EH (cell line): ENCODE measurements at places on chromosomes 16 and 17.
A peak's percentile ranks its signal among the peaks of the same experiment; 100 is the strongest.

DNA sequence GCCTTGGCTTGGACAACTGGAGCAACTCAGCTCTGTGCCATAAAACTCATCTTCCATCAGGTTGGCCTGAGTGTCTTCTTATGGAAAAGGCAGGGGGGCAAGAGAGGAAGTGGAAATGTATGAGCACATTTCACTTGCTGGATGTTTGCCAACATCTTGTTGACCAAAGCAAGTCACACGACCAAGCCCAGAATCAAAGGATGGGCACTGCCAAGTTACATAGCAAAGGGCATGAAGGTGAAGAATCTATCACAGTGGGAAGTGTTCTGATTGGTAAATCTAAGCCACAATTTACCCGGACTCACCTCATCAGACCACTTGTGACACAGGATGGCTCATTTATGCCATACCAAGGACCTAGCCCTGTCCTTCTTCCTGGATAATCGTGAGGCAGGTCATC is 310.5 kb upstream of the IRX5 start:
- no peak for DNase-seq

DNA sequence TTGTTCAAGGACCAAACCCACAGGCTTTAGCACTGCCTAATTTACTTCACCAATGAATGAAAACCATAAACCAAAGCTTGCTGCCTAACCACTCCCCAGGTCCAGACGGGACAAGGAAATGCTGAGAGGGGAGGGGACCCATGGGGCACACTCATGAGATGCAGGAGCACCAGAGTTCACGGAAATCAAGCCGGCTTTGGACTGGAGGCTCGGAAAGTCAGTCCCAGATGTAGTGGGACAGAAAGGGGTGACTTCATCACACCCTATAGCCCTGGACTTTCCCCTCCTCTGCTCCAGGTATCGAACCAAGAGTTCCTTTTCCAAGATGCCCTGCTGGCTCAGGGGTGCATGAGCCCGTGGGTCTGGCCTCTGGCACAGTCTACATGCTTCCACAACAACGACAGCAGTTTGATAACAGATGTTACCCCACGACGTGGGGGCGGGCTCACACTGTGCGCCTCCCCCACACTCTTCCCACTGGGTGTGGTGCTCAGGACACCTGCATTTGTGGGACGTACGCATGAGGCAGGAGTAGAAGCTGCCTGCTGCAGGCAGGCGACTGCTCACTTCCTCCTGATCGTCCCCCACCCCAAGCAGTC is 63.2 kb downstream of the AMFR start:
- no peak for DNase-seq

DNA sequence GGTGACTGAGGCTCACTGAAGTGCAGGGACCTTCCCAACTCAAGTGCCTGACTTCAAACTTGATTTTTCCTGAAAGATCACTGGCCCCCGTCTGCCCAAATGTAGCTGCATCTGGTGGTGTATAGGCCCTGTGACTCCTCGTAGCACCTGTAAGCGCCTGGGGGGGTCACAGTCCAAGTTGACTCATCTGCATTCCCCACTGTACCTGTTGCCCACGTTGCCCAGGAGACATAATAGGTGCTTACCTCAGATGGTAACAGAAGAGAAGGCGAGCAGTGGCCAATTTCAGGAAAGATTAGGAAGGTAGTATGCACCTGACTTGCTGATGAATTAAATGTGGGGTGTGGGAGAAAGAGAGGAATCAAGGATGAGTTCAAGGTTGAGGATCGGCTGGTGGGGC is 44.1 kb upstream of the EMP2 start:
- DNase-seq: no peak

DNA sequence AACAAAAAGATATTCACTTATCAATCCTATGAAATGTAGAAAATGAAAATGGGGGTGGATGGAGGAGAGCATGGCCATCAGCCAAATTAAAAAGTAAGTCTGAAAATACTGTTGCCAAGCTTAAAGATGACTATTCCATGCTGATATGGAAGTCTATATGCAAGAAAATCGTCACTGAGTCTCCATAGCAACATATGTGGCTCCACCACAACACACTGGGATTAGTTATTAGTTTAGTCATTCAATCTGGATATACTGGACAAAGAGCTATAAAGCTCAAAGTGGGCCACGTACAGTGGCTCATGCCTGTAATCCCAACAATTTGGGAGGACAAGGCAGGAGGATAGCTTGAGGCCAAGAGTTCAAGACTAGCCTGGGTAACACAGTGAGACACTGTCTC is 24.7 kb upstream of the PSMD7 start:
- DNase-seq: no peak

DNA sequence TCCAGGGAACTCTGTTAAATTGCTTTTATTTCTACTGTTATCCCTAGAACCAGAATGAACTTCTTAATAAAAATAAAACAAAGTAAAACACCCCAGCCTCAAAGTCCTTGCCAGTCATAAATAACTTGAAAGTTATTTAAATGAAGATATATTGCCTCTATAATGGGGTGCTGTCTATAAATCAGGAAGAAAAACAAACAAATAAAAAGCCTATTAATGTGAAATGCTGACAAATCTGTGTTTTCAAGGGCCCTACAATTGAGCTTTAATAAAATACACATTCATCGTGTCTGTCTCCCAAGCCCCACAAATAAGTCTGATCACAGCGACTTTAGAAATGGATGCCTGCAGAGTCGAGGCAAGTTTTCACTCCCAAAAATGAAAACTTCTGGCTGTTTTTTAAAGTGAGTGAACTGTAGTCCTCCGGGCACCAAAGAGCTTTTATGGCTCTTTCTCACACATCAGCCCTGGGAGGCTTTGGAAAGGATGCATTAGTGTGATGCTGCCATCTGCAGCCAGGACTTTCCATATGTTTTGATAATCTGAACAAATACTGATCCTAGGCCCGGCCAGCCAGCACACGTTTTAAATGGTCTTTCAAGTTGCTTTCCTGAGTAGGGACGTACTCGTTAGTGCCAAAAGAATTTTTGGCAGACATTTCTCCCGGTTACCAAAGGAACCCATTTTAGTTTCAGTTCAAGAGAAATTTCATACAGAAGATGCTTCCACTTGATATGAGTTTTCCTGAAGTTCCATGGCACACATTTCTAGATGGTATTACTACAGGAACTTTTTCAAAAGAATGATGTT is 16.3 kb downstream of the NACA2 start:
- DNase-seq: peak; percentile 72

- no peak for DNase-seq
Observed at GRCh38 chr16:52446080-52446479, 100.9 kb downstream of the TOX3 start.

DNA sequence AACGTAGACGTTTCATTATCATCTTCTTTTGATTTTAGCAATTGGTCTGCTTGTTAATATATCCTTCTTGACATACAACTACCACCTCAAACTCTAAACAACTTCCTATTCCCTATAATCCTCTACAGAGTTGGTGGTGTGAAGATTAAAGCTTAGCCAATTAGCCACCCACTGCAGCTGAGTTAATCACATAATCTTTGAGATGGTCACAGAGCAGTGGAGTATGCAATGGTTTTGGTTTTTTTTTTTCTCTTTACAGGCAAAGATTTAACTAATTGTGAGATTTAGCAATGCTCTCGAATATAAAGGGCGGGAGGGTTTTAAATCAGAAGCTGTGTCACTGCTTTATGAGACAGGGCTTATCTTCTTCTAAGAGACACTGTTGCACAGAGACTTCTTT is 37.0 kb downstream of the STX8 start:
- DNase-seq: no peak

DNA sequence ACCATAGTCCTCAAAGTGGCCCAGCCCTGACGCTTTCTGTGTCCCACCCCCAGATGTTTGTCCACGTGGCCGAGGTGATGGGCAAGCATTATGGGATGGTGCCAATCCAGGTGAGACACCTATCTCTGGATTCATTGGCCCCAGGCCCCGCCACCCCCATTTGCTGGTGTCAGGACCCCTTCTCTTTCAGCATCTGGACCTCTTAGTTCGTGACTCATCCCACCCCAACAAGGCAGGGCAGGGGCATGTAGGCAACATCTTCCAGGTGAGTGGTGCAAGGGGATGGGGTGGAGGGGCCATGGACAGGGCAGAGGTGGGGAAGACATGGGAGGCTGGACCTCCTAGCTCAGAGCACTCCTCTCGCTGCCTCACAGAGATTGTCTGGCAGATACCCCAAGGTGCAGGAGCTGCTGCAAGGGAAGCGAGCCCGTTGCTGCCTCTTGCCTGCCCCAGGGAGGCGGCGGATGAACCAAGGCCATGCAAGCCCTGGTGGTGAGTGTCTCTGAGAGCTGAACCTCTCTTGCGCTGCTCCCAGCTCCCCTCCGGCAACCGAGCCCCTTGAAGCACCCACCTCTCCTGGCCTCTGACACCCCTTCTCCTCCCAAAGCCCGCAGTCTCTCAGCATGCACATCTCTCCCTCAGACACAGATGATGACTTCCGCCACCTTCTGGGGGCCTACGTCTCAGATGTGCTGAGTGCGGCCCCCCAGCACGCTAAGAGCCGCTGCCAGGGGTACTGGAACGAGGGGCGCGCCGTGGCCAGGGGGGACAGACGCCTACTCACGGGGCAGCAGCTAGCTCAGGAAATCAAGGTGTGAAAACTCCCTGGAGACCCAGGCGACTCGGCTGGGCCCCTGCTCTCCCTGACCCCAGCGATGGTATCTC is 3.6 kb downstream of the RNF112 start:
- no peak for DNase-seq

DNA sequence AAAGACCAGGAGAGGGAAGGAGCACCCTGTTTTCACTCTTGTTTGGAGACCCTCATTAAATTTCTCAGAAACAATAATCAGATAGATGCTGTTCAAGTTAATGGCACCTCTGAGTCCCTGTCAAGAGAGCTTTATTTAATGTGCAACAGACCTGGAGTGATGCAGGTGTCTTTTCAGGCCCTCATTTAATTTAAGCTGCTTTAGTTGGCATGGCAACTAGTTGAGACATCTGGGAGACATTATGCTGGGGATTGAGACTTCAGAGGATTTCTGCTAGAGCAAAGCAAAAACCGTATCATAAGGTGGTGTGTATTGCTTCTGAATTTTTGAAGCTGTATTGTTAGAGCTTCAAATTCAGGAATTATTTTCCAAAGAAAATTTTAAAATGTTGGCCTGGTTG is 108.5 kb downstream of the NLK start:
- no peak for DNase-seq

DNA sequence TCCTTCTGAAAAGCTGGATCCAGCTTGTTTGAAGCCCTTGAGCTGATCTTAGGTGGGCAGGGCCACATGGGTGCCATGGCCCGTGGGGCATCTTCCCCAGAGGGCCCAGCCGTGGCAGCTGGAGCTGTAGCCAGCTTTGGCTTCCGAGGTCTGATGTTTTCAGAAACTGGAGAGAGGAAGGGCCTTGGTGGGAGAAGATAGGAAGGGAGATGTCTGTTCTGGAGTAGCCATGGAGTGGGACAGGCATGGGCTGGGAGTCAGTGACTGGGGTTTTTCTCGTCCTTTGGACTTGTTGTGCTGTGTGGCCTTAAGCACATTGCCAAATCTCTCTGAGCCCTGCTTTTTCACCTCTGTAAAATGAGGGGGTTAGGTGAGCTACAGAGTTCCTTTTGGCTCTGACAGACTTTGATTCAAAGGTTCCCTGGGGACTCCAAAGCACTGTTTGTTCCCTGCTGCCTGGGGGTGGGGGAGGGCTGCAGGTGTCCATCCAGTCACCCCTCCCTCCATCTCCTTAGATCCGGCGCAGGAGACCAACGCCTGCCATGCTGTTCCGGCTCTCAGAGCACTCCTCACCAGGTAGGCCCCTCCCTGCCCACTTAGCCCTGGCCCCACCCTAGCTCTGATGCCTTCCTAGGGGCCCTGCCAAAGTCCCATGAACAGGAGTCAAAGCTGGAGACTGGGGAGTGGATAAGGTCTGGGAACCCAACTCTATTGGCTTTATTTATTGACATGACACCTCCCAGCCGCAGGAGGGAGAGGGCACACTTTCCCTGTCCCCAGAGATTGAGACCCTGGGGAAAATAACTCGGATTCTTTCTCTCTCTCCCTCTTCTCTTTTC is 2.1 kb downstream of the PPP1R1B start:
- no peak for DNase-seq

DNA sequence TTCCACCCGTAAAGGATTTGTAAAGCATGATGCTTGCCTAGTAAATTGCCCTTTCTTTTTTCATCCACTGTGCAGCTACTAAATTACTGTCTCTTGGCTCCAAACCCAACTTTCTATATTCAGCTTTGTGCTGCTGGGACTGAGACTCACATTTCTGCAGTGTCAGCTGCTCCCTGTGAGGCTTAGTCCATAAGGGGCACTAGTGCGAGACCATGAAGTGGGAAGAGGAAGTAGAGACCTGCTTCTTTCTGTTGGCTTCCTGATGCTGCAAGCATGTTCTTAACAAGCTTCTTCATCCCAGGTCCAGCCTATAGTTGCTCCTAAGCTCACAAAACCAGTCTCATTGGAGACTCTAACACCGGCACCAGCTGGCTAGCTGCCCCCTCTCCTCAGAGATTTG is 74.9 kb upstream of the HS3ST2 start:
- no peak for DNase-seq

DNA sequence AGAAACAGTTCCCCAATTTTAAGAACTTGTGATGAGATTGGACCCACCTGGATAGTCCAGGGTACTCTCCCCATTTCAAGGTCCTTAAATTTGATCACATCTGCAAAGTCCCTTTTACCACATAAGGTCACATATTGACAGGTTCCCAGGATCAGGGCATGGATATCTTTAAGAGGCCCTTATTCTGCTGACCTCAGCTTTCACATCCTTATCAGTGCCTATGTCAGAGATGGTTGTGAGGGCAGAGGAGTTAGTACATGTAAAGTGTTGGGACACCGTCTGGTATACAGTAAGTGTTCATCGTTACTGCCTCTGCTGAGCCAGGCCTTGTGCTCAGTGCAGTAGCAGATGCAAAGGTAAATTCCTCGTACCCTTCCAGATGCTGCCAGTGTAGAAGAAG is 375.4 kb upstream of the ASIC2 start:
- DNase-seq: no peak

GRCh38 chr16:17776888-17777287 is 306.1 kb upstream of the XYLT1 start:
- peak; percentile 17 for DNase-seq

DNA sequence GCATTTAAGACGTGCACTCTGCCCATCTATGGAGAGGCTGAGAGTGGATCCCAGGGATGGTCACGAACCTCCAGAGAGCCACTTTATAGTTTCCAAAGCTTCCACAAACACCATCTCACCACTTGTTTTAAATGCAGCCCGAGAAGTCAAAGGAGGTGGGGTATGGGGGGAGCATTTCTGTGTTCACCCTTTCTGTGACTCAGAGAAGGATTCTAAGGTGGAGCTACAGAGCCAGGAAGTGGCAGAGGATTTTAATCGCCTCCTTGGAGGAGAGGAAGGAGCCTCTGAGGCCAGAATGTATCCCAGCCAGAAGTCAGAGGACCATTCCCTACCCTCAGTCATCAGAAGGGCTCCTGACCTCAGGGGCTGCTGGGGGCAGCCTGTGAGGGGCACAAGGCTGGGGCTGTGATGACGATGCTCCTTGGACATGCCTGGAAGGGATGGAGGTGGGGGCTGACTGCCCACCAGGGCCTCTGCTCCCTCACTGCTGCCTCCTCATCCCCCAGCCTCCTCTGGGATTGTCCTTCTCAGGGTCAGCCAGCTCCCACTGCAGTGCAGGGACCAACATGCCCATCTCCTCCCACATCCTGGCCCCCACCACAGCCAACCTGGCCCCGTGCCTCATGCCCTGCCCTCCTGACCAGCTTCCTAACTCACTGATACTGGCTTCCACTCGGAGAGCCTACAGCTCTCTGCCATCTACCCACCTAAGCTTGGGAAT is 2.8 kb downstream of the XYLT2 start:
- peak; percentile 75 for DNase-seq
